Muscle of arm (tissue), 14 donors: ENCODE measurements at places on chromosomes 1 and 21.
A peak's percentile ranks its signal among the peaks of the same experiment; 100 is the strongest.

GRCh38 chr1:67078291-67078690 is 24.3 kb upstream of the SLC35D1 start:
- DNase-seq, result no peak

DNA sequence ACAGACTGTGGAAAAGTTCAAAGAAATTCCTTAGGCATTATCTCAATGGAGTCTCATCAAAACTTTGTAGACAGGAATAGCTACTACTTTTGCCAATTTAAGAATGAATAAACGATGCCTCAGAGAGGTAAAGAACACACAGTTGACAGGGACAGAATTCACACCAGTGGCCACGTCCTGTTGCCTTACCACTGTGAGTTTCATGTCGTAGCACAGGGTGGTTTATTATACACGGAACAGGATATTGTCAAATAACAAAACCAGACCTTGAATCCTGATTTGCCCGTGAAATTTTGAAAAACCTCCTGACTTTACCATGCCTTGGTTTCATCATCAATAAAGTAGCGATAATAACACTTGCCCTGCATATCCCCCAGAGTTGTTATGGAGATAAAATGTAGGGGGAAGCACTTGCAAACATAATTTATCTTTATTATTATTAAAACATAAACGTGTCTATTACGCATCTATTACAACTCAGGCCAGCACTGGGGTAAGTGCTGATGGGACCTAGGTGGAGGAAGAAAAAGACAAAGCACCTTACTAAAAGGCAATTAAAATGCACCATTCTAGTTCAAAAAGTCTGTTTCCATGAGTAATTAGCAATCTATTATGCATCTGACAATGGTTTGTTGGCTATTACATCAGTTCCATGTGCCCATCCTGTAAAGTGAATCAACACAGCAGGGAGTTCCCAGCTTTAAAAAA is 408.1 kb upstream of the RUNX1 start:
- no peak for DNase-seq

DNA sequence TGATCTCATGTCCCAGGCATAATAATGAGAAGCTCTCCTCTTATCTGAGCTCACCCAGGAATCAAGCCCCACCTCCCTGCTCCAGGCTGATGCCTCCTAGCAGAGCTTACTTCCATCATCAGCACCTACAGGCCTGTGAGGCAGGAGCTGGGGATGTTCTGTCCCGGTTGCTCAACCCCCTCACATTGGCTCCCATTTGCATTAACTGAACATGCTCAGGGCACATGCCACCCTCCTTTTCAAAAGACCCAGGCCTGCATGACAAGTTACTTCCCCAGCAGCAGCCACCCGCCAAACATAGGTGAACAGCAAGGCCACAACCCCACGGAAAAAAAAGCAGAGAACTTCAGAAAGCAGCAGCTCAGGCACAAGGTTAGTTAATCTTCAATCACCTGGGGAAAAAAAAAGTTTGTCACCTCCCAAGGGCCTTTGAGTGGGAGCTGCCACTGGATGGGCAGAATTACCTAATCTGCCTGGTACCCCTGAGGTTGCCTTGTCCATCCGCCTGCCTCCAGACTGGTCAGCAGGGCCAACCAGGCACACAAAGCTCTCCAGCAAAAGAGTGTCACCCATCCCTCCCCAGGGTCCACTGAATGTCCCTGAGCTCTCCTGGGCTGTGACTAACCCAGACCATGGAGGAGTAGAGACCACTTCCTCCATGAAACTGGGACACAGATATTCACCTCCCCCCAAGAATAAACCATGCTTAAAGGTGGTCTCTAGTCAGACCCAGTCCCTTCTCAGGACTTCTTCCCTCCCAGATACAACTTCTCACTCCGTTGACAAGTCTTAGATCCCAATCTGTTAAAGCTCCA is 4.4 kb downstream of the KCNN3 start:
- DNase-seq, result no peak

DNA sequence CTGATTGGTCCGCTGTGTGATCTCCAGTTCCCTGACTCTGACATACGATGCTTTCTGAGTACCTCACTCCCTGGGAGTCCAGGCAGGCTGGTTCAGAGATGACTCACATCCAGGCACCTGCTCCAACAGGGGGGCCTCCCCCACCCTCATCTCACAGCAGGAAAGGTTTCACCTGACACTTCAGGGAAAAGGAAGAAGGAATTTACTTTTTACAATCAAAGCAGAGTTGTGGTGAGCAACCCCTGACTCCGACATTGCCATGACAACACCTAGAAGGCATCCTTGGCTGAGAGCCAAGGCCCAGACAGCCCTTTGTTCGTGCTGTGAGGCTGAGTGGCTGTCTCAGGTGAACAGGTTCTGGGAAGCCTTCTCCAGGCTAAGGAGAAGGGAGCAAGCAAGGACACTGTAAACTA is 164.6 kb upstream of the GJB5 start:
- no peak for DNase-seq

- no peak for DNase-seq
Measured at GRCh38 chr1:20411196-20411980, 74.6 kb downstream of the CAMK2N1 start.

DNA sequence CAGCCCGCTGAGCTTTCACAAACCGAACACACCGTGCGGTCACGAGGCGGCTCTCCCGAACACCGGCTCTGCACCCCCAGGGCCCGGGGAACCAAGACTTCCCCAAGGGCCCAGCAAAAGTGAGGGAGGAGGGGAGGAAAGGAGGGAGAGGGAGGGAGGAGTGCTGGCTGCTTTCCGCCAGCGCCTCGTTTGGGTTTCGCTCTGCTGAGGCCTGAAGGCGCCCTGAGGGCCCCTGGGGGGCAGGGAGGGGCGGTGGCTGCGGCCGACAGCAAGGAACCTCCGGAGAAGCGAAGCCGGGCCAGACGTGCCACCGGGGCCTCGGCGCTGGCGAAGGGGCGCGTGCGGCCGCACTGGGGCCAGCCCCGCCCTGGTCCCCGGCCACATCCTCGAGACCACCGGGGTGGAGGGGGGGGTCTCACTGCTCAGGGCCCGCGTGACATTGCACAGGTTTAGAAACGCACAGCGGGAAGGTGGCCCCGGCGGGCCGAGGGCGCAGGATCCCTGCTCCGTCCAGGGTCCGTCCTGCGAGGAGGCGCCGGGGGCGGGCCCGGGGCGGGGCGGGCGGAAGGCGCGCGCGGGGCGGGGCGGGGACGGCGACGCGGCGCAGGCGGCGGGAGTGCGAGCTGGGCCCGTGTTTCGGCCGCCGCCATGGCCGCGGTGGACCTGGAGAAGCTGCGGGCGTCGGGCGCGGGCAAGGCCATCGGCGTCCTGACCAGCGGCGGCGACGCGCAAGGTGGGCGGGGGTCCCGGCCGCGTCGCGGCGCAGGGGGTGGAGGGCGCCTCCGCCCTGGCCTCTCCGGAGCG is at the start of gene PFKL:
Gene PFKL (plus strand): TSS at position 596 of the 804 bp plus-strand sequence. CDS start 53 bp downstream, at position 649.
- peak; percentile 41 for DNase-seq

- no peak for DNase-seq
Measured at GRCh38 chr1:6043561-6043960, 2.1 kb upstream of the KCNAB2 start.

GRCh38 chr1:30743584-30744059 is 14.0 kb downstream of the LAPTM5 start:
- no peak for DNase-seq

- no peak for DNase-seq
Measured at GRCh38 chr1:110617589-110617988, 11.4 kb upstream of the KCNA2 start.

DNA sequence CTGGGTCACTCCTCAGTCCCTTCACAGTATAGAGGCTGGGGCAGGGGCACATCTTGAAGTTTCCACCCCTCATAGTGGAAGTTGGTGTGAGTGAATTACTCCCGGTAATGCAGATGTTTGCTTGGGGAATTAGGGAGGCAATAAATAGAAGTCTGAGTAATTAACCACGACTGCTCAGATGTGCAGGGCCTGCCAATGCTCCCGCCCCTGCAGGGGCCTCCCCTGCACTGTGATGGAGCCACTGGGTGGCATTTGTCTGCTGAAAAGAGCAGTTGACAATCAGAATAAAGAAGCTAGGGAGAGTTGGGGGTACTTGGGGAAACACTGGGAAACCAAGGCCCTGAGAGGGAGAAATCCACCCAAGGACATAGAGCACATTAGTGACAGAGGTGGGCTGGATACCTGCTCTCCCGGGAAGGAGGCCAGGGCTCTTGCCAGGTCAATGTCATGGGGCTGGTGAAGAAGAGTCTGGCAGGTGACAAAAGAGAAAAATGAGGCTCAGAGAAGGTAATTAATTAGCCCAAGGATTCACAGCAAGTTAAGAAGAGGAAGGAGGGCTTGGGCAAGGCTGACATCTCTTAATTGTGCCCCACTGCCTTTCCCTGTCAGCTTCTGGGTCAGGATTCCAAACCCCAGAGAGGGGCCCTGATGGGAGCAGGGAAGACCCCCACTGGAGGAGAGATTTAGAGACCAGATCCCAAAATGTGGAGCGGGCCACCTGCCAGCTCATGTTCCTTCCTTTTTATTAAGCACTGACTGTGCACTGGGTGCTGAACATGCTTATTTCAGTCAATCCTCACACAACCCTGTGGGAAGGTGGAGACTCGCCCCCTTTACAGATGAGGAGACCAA is 436.2 kb downstream of the MATN1 start:
- DNase-seq, result no peak

- no peak for DNase-seq
Measured at GRCh38 chr1:218408135-218408534, 63.0 kb downstream of the TGFB2 start.

GRCh38 chr1:180083164-180083563 is 71.5 kb upstream of the QSOX1 start:
- no peak for DNase-seq

DNA sequence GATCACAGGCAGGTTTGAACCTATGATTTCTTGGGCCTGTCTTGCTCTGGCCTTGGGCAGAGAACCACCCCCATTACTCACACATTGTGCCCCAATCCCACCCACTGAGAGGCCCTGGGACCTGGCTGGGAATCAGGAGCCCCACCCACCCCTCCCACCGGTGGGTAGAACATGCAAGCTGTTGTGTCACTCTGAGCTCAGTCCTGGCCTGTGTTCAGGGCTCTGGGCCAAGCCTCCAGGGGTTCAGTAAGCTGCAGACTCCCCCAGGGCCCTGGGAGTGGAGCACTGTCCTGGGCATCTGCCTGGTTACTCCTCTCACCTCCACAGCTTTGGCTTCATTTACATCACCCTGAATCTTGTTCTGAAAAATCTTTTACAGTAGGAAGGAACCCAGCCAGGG is 270.5 kb downstream of the RRAGC start:
- DNase-seq, result no peak

DNA sequence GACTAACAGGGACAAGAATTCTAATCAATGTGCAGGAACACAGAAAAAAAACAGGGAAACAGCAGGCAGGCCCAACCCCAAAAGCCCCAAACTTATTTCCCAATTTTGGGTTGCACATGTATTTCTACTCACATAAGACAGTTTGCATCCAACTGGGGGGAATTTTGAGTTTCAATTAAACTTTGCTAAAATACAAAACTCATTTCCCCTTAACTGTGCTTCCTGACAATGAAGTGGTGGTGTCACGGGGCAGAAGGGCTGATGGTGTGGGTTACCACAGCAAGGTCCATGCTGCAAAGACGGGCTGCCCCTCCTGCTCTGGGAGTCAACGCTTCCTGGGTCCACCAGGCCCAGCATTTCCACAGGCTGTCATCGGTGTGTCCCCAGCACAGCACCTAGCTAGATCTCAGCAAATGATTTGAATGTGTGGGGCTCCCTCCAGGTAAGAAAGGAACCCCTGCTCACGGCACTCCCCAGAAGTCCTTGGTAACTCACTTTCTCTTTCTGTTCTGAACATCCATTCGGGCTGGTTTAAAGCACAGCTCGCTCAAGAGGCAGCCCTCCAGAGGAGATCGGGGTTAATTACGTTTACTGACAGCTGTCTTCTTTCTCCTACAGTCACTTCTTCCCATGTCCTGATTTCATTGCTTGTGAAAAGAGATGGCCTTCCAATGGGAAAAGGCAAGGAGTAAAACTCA is 27.4 kb downstream of the HIVEP3 start:
- no peak for DNase-seq

- DNase-seq, result no peak
Measured at GRCh38 chr1:215376544-215377264, 190.4 kb upstream of the KCTD3 start.

DNA sequence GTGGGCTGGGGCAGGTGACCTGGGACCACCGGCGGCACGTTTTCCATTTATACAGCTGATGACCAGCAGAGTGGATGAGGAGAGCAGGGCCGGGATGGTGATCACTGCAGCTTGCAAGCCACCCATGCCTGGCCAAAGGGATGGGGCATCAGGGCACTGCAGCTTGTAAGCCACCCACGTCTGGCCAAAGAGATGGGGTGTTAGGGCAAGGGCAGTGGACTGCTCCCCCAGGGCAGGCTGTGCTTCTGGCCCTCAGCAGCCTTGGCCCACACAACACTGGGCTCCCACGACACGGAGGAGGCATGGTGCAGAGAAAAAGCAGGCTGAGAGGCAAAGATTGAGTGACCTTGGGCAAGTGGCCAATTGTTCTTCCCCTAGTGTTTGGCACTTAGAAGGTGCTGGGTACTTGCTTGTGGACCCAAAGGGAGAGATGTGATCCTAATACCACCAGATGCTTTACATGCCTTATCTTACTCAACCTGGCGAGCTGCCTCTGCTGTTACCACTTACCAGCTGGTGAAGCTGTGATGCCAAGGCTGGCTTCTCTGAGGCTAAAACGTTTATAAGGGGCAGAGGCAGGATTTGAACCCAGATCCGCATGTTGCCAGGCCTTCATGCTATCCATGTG is 48.3 kb downstream of the TRIM62 start:
- DNase-seq, result no peak

- DNase-seq, result no peak
Measured at GRCh38 chr1:15244813-15245212, 2.2 kb upstream of the FHAD1 start.

GRCh38 chr1:182015360-182015759 is 46.2 kb downstream of the ZNF648 start:
- no peak for DNase-seq

DNA sequence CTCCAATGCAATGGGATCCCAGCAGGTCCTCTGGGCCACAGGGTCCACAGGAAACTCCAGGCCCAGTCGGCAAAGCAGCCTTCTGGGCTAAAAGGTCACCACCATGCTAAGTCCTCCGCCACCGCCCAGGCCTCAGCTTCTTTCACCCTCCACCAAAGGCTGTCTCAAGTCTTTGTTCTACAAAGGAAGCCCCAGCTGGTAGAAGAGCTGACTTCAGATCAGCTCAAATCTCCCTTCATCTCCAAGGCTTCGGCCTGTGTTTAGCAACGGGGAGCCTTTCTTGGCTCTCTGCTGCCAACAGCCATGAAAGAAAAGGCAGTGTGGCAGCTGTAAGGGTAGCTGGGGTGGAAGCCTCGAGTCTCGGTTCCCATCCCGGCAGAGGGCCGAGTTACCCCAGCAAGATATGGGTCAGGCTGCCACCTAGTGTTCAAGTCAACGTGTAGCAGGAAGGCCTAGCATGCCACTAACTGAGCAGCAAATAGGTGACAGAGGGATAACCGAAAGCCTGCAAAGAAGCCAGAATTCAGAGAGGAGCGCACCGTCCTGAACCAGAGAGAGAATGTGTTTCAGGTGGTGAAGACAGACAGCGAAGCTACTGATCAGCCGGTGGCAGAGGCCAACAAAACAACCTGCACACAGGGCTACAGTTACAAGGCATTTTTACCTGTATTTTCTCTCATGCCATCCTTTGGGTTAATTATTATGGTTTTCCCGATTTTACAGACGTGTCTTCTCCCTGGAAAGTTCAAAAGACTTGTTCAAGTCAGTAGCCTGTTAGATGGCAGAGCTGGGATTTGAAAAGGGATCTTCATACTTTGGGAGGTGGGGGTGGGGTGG is 26.8 kb upstream of the CRNN start:
- DNase-seq, result peak; percentile 37
